ENCODE measurements at places on chromosomes 1 and 21.
A peak's percentile ranks its signal among the peaks of the same experiment; 100 is the strongest.

- DNase-seq, result no peak
Observed at GRCh38 chr1:246302711-246303317, 204.3 kb downstream of the SMYD3 start.

- no peak for DNase-seq
Observed at GRCh38 chr21:41095983-41096382, 72.0 kb upstream of the BACE2 start.

DNA sequence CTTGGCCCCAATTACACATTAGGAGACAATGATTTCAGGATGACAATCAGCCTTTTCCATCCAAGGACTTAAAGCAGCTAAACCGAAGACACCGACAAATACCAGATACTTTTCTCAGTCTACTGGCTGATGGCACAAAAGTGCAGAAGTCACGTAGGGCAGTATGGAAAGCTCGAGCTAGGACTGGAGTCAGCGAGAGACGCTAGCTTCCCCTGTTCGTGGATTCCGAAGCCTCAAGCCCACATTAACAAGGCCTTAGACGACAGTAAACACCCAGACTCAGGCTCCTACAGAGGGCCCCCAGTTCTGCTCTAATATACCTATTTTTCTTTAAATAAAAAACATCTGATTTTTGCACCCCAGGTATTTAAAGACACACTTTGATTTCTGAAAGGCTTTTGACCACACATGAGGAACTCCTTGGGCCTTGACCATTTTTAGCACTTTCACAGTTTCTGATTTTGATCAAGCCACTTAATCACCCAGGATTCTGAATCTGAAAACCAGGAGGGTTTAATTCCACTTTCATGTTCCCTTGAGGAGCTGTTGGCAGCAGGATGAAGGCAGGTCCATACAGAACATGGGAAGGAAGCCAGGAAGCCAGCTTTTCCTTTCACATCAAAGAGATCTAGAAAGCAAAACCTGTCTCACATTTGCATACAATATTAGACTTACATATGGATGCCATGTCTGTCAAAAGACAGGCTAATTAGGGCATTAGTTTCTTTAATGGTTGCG lies 204.1 kb downstream of the GABPA start:
- no peak for DNase-seq

GRCh38 chr1:16178596-16179497 lies 23.0 kb upstream of the EPHA2 start:
- no peak for DNase-seq

GRCh38 chr1:24201941-24202440 lies 14.9 kb upstream of the IFNLR1 start:
- DNase-seq, result peak; percentile 28

GRCh38 chr21:43925096-43925481 lies 60.1 kb downstream of the AGPAT3 start:
- no peak for DNase-seq

Measured in naive B cell (primary cell).